Hematopoietic multipotent progenitor cell treated with erythropoietin and hydrocortisone succinate and interleukin-3 and kit ligand, for 15 days (in vitro differentiated cells): ENCODE measurements at places on chromosomes 3 and 15.

DNA sequence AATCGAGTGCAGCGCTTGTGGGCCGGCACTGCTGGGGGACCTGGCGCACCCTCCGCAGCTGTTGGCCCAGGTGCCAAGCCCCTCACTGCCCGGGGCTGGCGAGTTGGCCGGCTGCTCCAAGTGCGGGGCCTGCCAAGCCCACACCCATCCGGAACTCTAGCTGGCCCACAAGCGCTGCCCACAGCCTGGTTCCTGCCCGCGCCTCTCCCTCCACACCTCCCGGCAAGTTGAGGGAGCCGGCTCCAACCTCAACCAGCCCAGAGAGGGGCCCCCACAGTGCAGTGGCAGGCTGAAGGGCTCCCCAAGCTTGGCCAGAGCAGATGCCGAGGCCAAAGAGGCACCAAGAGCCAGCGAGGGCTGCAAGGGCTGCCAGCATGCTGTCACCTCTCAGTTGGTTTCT is 73.4 kb downstream of the PLXNA1 start:
- no peak for DNase-seq

DNA sequence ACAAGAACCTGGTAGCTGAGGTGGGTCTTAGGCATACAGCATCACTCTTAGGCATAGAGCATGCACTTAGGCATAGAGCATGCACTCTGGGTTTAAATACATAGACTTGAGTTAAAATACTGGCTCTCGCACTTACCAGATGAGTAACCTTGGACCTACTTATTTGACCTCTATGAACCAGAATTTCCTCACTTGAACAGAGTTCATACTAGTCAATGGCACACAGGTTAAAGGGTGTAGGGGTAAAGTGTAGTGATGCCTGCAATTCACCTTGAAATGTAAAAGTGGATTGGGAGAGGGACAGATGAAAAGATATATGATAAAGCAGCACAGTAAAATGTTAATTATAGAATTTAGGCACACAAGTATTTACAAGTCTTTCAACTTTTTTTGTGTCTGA is 1.6 kb downstream of the RUVBL1 start:
- no peak for DNase-seq

DNA sequence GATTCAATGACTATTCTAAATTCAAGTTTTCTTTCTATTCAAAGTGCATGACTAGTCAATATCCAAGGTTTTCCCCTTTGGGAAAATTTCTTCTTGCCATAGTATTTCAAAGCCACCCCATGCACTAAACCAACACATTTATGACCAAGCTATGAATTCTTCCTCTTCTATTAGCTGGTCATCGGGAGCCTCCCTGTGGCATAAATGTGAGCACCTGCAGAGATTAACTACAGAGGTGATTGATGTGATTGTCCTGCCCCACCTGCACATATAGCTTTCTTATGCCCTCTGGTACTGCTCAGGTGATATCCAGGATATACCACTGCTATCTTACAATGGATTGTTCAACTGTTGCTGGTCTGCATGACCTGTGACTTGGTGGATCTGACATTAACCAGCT is 694.9 kb downstream of the ZBBX start:
- no peak for DNase-seq

DNA sequence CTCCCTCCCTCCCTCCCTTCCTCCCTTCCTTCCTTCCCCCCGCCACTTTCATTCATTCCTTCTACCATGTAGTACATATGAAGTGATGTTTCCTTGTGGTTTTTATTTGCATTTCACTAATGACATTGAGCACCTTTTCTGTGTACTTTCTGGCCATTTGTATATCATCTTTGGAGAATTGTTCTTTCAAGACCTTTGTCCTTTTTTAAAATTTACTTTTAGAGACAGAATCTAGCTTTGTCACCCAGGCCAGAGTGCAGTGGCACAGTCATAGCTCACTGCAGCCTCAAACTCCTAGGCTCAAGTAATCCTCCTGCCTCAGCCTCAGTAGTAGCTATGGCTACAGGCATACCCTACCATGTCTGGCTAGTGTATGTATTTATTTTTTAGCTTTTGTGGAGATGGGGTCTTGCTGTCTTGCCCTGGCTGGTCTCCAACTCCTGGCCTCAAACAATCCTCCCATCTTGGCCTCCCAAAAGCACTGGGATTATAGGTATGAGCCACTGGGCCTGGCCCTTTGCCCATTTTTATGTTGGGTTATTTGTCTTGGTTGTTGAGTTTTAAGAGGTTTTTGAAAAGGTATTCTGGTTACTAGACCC is 42.0 kb upstream of the CTDSPL2 start:
- no peak for DNase-seq

- no peak for DNase-seq
Measured at GRCh38 chr3:102259663-102260062, 175.2 kb upstream of the ZPLD1 start.

DNA sequence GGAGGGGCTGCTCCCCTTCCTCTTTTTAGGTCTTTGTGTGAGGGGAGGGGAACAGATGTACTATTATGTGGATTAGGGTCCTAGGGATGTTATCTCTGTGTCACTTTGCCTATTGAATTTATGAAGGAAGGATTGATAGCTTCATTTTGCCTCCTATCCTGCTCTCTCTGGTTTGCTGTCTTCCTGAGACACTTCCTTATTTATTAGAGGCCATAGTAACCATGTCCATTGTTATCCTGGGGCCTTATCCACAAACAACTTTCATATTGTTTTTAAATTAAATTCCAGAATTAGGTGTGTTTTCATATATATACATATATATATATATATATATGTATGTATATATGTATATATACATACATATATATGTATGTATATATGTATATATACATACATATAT is 83.2 kb upstream of the LRRFIP2 start:
- no peak for DNase-seq

DNA sequence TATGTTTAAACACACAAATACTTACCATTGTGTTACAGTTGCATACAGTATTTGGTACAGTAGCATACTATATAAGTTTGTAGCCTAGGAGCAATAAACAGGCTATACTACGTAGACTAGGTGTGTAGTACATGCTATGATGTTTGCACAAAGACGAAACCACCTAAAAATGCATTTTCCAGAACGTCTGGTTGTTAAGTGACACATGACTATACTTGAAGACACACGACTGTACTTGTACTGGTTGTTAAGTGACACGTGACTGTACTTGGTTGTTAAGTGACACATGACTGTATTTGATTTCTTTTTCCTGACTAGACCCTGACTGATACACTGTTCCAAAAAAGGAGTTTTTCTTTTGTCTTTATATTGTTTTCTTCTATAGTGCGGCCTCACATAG is 34.1 kb downstream of the RAB8B start:
- DNase-seq = no peak

GRCh38 chr15:88878720-88879184 is 16.6 kb downstream of the HAPLN3 start:
- peak; percentile 10 for DNase-seq

DNA sequence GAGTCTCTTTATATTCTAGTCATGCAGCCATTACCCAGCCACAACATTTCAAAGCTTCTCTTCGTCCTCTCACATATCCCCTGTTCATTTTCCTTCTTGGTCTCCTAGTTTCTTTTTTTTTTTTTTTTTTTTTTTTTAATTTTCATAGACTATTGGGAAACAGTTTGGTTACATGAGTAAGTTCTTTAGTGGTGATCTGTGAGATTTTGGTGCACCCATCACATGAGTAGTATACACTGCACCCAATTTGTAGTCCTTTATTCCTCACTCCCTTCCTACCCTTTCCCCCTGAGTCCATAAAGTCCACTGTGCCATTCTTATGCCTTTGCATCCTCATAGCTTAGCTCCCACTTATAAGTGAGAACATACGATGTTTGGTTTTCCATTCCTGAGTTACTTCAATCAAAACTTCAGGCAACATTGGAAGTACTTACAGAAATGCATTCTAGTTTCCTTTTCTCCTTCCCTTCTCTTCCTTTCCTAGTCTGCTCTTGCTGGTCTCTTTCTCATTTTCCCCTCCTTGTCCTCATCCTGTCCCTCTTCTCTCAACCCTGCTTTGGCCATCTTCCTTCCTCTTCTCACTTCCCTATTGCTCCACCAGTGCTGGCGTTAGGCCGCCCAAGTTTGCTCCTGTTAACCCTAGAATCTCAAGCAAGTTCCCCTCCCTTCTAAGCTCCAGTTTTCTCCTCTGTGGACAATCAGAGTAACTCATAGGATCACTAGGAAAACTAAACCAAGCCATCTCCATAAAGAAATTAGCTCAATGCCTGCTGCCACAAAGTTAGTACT is 4.8 kb downstream of the ATP8B4 start:
- DNase-seq = no peak

DNA sequence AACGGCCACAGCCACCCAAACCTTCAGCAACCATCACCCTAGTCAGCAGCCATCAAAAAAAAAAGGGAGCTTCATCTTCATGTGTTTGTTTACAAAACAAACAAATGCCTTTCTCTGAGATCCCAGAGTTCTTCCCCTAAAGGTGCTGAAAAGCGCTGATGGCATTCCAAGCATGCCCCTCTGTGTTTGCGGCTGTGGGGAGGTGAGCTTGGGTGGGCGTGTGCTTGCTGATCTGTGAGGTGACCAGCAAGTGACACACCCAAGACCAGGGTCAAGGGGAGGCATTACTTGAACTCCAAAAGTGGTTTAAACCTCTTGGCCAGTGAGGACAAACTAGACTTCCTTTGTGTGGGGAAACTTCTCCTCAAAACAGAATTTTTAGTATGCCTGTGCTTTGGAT is 81.5 kb downstream of the DHX36 start:
- no peak for DNase-seq

DNA sequence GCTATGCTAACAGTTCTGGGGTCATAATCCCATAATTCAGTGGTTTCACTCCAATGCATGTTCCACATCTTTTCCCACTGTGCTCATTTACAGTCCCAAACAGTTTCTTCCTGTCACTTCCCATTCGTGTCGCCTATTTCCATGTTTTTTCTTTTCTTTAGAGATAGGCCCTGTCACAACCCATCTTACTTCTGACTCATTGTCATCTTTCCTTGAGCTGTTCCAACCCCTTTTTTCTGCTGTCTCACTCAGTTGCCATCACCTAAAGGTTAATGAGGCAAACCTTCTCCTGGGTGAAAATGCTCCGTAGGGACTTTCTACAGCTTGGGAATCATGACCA is 814.5 kb downstream of the VGLL3 start:
- no peak for DNase-seq

GRCh38 chr3:183933160-183933559 is 48.5 kb upstream of the PARL start:
- DNase-seq = no peak

- DNase-seq = no peak
Measured at GRCh38 chr3:189394599-189395121, 222.9 kb downstream of the TPRG1 start.

GRCh38 chr3:25870452-25870851 is 80.6 kb downstream of the OXSM start:
- no peak for DNase-seq

GRCh38 chr3:56055951-56056350 is 412.3 kb downstream of the ERC2 start:
- no peak for DNase-seq

DNA sequence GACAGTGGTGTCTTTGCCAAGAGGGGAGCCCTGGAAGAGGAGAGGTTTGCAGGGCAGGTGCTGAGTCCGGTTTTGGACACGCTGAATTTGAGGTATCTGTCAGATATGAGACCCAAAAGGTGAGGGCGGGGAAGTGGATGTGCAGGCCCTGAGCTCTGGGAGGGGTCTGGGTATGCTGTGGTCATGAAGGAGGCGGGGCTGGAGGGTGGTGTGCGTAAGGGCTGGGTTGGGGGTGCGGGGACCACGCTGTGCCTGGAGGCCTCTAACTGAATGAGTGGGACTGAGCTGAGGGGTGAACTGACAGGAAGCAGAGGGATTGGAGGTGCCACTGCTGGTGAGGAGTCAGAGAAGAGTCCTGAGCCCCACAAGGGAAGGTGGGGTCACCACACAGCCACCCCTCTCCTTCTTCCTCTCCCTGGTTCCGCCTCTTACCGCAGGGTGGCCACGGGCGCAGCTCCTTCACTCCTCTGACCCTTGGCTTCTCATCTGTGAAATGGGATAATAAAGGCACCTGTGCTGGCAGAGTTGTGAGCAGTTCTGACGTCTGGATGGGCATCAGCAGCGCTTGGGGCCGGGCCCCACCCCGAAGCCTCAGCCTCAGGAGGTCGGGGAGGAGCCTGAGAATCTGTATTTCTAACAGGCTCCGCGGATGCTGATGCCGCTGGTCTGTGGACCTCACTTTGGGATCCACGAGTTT is 28.8 kb downstream of the PSTPIP1 start:
- DNase-seq = no peak

DNA sequence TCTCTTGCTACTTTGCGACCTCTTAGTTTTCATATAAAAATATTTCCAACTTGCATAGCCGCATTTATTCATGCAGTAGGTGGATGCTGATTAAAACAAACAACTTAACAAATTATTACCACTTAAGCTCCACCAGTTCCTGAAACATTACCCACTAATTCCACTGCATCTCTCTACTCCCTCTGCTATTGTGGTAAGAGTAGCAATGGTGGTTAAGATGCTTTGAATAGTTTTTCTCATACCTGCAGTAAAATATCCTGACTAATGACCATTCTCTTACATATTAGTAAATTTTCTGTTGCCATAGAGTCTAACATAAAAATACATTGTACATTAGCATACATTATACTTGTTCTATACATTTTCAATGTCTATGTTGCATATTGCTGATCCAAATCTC is 397.6 kb upstream of the PLSCR5 start:
- DNase-seq = no peak

GRCh38 chr3:127089486-127090145 is 103.3 kb upstream of the PRR23E start:
- DNase-seq = no peak

DNA sequence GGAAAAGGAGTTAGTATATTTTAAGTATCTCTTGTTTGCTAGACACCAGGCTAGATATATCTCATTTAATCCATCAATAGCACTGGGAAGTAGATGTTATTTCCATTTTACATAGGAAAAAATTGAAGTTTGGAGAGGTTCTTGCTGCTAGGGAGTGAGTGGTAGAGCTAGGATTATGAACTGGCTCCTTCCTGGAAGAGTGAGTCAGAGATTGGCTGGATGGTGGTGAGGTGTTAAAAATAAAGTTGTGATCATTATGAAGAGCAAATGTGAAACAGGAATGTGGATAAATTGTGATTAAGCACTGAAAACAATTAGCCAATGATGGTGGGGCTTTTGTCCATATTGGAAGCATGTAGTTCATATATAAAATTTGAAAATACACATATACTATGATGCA is 234.2 kb downstream of the WNT5A start:
- DNase-seq = no peak

GRCh38 chr15:21261396-21261964 is 178.8 kb downstream of the POTEB3 start:
- DNase-seq = no peak

- DNase-seq = no peak
Measured at GRCh38 chr3:49928481-49929017, 1.1 kb downstream of the MON1A start.

- no peak for DNase-seq
Measured at GRCh38 chr15:58146749-58147148, 8.6 kb downstream of the AQP9 start.
